Right forelimb (tissue), 1 donor: ENCODE measurements at places on chromosomes 5 and 9.

DNA sequence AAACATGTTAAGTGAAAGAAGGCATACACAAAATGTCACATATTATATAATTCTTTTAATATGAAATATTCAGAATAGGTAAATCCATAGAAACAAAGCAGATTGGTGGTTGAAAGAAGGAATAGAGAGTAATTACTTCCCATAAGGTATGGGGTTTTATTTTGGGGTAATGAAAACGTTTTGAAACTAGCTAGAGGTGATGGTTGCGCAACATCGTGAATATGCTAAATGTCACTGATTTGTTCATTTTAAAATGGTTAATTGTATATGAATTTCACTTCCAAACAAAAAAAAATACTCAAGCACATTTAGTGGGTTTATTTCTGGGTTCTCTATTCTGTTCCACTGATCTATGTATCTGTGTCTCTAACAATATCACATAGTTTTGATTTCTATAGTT, 12.0 kb upstream of the FSTL4 start:
- no peak for DNase-seq

- DNase-seq = no peak
Measured at GRCh38 chr5:56993241-56993640, 41.3 kb upstream of the MIER3 start.

GRCh38 chr5:129991780-129992179, 87.5 kb downstream of the CHSY3 start:
- no peak for DNase-seq

DNA sequence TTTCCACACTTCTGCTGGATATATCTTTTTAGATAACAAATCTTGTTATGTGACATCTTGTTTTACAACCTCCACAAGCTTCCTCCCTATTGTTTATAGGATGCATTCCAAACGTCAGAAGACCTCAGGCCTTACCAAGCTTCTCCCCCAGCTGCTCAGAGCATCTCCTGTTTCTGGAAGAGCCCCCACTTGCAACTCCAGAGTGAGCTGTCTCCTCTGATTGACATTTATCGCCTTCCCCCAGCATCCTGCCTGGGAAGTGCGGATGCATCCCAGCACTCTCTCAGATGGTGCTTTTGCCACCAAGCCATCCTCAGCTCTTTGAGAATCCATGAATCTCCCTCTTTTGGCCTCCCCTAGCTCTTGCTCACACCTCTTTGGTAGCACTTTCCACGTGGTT, 123.5 kb downstream of the LRRC70 start:
- no peak for DNase-seq

GRCh38 chr9:100011062-100011681, 87.6 kb downstream of the ERP44 start:
- no peak for DNase-seq

DNA sequence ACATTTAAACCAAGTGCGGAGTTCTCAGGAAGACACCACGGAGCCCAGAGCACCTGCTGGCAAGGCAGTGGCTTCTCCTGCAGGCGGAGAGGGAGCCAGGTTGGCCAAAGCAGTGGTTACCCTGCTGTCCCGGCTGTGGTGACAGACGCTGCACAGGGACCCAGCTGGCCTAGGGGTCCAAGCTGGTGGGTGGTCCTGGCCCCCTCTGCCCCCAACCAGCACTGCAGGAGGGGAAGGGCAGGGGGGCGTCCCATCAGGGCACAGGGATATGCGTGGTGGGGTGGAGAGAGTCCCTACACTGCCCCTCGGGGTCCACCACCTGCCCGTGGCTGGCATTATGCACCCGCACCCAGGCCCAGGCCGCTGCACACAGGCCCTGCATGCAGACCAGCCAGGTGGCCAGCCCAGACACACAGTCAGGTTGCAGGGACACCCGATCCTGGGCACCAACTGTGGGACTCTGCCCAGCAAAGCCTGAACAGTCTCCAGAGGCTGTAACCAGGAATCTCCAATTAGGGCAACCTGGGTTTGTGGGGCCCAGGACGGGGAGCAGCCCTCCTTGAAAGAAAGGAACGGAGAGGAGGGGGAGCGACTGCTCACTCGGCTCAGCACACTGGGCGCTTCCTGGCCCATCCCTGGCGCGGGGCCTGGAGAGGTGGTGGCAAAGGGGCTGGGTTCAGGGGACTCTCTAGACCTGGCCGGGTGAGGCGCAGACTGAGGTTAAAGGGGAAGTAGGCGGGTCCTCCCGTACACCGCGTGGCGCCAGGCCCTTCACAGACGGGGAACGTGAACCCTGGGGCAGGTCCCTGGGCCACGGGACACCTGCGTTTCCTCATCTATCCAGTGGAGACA, 46.3 kb downstream of the NACC2 start:
- no peak for DNase-seq

GRCh38 chr5:179758955-179759354, 26.3 kb downstream of the MAML1 start:
- DNase-seq = no peak

DNA sequence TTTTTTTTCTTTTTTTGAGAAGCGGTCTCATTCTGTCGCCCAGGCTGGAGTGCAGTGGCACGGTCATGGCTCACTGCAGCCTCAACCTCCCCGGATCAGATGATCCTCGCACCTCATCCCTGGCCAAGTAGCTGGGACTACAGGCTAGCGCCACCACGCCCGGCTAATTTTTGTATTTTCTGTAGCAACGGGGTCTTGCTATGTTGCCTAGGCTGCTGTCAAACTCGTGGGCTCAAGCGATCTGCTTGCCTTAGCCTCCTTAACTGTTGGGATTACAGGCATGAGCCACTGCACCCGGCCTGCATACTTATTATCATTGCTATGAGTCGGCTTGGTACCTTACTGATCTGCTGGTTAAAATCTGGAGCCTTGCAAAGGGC, 790 bp upstream of the IARS1 start:
- DNase-seq = peak; percentile 47

DNA sequence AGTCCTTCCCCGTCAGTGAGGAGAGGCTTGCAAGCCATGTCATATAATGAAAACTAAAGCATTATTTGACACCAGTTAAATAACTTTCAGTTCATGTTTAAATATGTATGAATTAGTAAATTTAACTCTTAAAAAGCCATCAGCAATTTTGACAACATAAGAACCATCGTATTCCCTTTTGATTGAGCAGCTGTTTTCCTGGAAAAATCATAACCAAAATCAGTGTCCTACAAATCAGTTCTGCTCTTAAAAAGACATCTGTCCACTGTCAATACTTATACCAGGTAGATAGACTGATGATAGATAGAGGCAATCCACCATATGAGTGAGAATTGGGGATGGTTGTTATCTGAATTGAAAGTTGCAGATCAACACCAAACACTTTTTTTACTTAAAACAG, 2.3 kb downstream of the DIRAS2 start:
- DNase-seq = no peak
